ENCODE measurements at places on chromosomes 1 and 21.

DNA sequence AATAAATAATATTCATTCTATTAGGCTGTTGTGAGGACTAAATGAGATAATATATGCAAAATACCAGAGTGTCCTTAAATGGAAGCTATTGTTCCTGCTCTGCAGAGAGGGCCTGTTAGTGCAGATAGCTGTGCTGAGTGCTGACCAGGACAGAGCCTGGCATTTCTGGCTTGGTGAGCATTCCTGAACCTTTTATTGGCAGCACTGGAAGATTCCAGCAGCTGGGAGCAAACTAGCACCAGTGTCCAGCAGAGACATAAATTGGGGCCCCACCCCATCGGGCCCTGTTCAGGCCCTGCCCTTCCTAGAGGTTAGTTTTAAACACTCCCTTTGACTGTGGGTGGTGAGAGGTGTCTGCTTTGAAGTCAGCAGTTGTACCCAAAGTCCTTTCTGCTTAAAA is 85.9 kb upstream of the GADD45A start:
- DNase-seq: no peak

DNA sequence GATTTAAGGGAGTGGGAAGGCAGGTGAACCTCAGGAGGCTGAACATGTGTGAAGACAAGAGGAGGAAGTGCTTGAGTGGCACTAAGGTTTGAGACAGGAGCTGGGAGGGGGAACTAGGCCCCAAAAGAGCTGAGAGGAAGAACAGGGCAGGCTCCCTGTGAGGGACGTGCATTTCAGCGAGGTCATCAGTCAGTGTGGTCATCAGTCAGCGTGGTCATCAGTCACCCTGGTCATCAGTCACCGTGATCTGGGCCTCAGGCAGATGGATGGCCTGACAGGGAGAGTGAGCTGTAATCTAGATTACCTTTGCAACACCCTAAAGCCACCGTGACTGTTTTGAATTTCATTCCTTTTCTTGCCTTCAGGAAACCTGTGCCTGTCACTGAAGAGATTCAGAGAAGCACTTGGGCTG is 29.1 kb downstream of the VTCN1 start:
- DNase-seq: no peak

GRCh38 chr1:191320062-191320461 is 838.2 kb upstream of the RGS18 start:
- no peak for DNase-seq

DNA sequence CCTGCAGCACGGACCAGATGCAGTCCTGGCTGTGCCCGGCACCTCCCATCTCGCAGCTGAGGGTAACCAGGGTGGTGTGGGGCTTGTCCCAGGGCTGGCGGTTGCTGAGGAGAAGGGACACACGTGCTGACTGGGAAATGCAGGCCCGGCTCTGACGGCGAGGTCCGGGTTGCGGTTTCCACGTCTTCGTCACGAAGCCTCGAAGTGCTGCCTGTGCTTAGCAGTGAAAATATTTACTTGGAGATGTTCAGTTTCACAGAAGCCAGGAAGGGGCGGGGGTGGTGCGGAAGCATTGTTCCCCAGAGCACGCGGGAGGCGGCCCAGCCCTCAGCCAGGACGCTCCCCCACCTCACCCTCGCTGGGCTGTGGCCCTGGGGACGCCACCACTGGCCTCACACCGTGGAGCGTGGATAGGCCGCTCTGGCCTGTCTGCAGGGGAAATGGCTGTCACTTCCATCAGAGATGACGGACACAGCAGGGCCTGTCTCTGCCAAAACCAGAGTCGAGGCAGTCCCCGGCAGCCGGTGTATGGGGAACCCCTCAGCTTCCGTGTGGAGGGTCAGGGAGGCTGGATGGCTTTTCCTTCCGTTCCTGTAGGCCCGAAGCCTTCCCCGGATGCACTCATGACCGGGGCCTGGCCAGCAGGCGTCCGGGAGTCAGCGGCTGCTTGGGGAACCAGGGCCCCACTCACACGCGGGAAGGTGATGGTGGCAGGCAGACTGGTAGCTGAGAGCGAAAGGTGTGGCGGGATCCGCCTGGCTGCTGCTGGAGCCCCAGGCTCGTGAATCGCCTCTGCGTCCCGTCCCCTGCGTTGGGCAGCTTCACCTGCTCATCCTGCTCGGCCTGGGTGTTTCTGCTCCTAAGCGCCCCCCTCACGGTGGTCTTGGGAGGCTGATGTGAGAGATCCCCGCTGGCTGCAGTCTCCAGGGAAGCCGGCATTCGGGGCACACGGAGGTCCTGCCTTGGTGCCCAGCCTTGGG is 14.7 kb upstream of the POFUT2 start:
- no peak for DNase-seq

DNA sequence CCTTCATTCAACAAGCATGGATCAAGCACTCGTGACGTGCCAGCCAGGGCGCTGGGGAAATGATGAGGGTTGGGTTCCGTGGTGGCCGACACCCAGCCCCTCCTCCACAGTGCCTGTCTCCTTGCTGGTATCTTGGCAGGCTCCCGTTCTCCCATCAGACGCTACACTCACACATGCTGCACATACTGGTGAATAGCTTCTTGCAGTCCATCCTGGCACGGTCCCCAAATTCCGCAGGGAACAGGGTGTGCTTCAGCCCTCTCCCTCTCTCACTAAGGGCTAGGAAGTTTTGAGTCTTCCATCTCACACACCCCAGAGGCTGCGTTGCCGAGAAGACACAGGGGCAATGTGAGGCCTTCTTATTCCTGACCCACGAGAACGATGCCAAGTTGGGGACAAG is 10.1 kb upstream of the MEF2D start:
- no peak for DNase-seq

DNA sequence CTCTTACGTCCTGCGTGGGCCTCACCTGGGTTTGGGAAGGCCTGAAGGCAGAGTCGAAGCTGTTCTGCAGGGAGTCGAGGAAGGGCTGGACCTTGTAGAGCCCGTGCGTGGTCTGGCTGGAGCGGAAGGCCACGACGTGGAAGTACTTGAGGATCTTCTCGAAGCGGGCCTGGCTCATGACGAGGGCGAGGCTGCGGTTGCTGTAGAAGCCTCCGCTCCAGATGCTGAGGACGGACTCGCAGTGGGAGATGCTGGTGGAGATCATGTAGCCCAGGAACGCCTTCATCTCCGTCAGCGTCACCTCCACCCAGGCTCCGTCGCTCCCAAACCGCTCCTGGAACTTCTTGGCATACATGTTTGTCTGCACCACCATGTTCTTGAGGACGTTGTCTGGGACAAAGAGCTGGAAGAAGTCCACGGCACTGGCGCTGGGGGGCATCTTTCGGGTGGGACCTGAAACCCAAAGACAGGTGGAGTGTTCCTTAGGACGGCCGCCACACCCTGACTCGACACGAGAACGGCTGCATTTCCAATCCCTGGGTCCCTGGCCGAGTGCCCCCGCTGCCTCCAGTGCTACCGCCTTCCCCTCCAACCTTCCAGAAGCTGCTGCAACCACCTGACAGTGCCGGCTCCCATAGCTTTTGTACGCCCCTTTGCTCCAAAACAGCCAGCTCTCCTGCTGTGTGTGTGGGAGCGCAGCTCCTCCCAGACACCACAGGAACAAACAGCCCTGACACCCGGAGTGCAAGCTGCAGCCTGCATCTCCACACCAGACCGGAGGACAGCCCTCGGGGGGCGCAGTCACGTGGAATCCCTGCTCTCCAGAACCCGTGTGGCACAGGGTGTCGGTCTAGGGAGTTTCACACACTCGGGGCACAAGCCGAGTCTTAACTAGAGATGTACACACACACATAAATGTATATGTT is 69.0 kb downstream of the PGBD5 start:
- no peak for DNase-seq

DNA sequence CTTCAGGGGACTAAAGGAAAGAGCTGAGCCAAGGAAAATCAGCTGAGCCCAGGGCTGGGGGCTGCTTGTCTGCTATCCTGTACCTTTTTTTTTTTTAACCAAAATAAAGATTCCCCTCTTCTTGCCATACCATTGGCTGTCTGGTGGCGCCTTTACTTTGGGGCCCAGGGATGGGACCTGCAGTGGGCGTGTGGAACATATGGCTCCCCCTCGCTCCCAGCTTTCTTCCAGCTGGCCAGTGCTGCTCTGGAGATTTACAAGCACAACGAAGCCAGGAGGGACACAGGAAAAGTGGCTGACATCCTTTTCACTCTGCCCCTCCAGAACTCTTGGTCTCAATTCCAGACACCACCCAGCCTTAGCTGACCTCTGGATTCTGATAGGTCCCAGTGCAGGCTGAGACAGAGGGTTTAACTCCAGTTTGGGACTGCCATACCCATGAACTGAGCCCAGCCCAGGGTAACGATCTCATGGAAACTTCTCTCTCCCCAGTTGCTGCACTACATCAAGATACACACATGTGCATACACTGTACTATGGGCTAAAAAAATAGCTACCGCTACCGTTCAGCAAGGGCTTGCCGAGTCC is 5.4 kb upstream of the SFN start:
- DNase-seq: no peak

- DNase-seq: no peak
Observed at GRCh38 chr1:222865718-222866117, 50.9 kb downstream of the DISP1 start.

DNA sequence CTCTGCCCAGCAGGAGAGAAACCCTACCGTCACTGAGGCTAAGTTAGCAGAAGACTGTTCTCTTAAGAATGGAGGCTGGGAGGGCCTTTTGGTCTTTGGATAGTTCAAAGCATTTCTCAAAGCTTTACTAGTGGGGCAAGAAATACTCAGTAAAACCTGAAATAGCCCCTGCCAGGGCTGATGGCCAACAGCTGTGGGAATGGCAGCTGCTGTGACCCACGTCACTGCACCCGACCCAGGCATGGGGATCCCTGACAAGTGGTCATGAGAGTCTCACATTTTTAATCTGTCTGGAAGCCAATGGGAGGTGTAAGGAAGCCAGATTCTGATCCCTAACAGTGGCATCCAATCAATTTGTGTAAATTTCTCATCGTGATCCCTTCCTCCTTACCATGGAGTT is 44.5 kb upstream of the ENAH start:
- no peak for DNase-seq

DNA sequence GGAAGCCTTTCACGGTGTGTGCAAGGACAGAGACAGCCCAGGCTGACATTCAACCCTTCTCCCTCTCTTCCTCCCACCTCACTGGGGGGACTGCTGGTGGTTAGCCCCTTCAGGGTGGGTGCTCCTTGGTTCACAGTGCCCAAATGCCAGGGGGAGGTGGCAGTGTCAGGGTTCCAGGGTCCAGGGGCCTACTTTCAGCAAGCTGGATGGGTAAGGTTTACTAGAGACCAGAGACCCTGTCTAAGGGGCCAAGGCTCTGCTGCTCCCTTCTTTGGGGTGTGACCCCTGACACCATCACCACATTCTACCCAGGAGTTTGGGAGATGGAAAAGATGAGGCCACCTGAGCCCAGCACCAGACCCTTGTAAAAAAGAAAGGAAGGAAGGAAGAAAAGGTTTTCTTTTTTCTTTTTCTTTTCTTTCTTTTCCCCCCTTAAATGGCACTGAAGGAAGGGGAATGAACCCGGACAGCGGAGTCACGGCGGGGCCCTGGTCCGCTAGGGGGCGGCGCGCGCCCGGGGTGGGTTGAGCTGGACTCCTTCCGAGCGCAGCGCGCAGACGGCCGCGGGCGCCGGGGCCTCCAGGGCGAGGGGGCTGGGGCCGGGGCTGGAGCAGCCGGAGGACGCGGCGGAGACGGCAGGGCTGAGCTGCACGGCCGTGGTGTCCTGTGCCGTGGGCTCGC is 18.8 kb downstream of the KNCN start:
- peak; percentile 51 for DNase-seq

DNA sequence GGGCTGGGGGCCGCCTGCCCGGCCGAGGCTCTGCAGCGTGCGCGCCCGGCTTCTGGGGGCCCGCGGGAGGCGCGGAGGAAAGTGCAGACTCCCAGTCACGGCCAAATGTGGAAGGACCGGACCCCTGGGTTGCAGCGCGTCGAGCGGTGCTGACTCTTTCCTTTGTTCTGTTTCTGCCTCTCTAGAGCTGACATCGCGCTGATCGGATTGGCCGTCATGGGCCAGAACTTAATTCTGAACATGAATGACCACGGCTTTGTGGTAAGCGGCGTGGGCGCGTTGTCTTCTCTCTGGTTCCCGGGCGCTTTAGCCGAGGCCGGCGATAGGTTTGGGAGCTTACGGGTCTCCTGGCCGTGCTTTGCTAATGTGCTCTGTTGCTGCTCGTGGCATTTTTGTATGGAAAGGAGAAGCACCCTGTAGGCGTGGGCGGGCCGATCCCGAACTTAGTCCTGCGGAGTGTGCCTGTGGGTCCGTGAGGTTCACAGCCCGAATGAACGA is 629 bp downstream of the PGD start:
- no peak for DNase-seq

- no peak for DNase-seq
Observed at GRCh38 chr1:107009281-107009680, 47.2 kb upstream of the PRMT6 start.

DNA sequence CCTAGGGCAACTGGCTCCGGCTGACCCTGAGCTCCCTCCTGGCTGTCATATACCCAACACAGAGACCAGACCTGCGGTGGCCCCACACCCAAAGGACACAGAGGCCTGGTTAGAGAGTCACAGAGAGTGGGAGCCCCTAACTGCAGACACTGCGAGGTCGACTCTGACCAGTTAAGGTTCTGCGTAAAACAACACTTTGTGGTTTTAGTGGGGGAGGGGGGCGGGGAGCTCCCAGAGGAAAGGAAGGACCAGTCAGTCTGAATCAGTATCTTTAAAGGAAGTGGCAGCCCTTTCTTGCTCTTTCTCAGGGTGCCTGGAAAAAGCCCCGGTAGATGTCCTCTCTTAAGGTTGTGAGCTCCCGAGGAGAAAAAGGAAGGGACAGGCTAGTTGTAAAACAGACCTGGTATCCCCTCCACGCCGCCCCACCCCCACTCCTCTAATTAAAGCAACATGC is 2.4 kb downstream of the SSBP3 start:
- no peak for DNase-seq

DNA sequence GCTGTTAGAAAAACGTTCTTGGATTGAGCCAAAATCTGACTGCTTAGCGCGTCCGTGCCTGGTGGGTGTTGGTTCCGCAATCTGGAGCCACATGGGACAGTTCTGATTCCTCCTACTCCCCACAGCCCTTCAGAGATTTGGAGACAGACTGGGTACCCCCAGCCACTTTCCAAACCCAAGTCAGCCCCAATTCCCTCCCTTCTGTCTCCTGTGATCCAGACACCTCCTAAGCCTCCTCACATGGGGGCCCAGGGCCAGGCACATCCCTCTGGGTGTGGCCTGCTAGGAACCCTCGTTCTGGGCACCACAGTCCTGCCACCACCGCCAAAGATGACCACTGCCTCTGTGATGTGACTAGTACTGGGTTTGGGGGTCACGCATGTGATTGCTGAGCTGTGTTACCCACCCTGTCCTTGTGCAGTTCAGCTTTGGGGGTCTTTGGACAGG is 4.8 kb downstream of the PLA2G5 start:
- DNase-seq: no peak

Measured in GM12865 (cell line).